CD4-positive, alpha-beta T cell treated with Interleukin-12 subunit alpha and Interleukin-12 subunit beta, for 1 hour (primary cell): ENCODE measurements at places on chromosomes 11 and 22.

GRCh38 chr11:133947321-133947756 lies 9.4 kb downstream of the IGSF9B start:
- DNase-seq: peak; percentile 67

DNA sequence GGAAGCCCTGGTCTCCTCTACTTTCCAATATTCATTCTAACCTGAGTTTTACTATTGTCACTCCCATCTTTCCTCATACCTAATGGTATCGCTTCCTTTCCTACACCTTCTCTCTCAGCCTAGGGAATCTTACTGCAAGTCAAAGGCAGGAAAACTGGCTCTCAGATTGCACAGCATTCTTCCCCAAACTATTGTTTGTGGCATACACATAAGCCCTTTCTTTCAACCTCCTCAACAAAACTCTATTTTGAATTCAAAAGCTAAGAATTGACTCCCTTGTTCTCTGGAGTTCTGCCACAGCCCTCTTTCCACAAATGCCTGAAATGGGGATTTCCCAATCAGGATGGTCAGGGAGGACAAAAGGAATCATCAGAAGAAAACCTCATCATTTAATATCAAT lies 181.5 kb downstream of the FAM76B start:
- no peak for DNase-seq

DNA sequence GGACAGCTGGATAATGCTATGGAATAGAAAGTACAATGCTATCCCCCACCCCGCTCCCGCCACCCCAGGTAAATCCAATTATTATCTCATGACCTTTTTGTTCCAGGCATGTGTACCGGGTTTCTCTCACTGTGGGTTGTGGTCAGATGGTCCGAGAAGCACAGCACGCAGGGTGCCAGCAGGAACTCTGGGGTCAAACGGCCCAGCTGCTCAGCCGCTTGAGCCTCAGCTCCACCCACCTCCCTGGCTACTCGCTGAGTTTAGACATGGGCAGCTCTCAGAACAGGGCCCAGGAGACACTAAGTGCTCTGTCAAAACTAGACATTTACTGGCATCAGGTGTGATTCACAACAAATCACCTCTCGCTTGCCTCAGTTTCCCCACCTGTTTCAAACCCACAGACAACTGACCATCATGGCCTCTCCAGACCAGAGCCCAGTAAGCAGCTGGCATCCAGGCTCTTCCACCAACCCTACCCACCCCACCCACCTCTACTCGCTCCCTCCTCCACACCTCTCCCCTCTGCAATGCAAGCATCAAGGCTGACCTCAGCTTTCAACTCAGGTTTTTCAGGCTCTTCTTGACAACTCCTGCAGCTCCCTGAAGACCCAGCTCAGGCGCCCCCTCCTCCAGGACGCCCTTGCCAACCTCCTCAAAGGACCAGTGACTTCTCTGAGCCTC lies 13.0 kb upstream of the MFNG start:
- DNase-seq: no peak

DNA sequence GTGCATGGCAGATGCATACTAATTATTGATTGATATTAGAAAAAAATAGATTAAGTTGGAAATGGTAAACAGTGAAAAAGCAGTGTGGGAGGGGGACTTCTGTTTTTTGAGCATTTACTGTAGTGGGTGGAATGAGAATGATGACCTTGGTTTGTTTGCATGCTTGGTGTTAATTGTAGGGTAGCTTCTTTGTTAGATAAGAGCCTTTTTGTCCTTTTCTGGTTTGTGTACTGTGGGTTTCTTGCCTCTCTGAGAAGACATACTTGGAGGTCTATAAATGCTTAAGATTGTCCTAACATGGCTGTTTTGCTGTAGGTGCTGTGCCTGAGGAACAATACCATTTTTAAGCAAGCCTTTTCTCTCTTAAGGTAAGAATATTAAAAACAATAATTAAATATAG lies 17.0 kb downstream of the MRPL48 start:
- no peak for DNase-seq

GRCh38 chr22:19886605-19887255 lies 32.1 kb upstream of the GNB1L start:
- DNase-seq: peak; percentile 51

DNA sequence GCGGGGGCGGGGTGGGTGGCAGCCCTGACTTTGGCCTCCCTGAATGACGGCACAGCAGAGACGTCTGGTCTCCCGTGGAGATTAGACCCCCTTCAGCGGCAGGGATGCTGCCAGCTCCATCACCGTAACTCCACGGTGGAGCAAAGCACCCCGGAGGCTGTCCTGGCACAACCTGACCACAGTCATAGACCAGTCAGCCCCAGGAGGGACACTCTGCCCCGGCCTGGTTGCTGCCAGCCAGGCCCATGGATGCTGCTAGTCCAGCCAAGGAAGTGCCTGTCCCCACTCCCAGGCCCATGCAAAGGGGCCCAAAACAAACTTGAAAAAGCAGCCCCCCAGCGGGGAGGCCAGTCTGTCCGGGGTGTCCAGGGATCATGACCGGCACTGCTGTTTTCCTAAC lies 11.5 kb upstream of the ANO1 start:
- no peak for DNase-seq

DNA sequence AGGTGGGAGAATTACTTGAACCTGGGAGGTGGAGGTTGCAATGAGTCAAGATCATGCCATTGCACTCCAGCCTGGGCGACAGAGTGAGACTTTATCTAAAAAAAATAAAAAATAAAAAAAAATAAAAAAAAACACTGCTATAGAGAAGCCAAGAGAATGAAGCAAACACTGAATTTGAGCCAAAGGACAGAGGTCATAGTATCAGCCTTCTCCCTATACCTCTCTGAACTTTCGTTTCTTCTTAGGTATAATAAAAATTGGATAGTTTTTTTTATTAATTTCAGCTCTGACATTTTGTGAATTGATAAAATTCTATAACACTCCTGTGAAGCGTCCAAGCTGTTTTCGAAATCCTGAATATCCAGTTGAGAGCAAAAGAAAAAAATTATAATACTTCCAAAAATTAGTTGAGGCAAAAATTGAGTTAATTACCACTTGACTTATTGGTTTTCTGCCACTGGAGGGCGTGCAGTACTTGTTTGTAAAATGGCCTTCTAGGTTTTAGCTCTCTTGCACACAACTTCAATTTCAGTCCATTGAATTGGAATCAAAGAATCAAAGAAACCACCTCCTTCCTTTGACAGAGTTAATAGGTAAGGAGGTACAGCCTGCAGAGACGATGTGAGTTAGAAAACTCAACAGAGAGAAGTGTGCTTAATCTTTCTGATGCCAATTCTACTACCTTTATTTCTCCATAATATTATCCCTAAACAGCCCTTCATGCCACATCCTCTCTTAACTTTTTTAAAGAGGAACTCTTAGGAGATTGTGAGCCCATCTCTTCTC lies 143.2 kb downstream of the BBOX1 start:
- peak; percentile 28 for DNase-seq

DNA sequence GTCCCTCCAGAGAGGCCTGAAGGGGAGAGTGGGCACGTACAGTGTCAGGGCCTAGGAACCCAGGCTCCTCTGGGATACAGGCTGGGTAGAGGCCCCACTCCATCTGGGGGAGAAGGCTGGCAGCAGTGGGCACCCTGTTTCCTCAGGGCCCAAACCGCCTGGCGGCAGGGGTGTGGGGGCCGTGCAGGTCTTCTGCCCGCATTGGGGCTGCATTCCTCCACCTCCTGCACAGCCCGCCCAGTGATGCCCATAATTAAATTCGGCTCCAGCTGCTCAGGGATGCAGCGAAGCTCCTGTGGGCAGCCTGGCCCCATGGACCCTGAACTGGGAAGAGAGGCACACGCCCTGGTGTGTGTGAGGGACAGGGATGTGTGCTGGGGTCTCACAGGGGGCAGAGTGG lies 35.4 kb downstream of the KCNQ1OT1 start:
- DNase-seq: no peak
